Activated T-cell treated with anti-CD3 and anti-CD28 coated beads, Interleukin-2, amount 50 U/mL, for 72 hours (primary cell): ENCODE measurements at places on chromosomes 2 and 18. TPM values are rescaled to one million over a fixed set of nuclear protein-coding genes. Genes with fewer than 3 reads are reported as not detected.

- DNase-seq, result no peak
These were observed 135.4 kb upstream of the SLC39A10 start for GRCh38 chr2:195521589-195521988.

- DNase-seq, result no peak
These were observed 17.3 kb downstream of the EN1 start for GRCh38 chr2:118830118-118830517.

DNA sequence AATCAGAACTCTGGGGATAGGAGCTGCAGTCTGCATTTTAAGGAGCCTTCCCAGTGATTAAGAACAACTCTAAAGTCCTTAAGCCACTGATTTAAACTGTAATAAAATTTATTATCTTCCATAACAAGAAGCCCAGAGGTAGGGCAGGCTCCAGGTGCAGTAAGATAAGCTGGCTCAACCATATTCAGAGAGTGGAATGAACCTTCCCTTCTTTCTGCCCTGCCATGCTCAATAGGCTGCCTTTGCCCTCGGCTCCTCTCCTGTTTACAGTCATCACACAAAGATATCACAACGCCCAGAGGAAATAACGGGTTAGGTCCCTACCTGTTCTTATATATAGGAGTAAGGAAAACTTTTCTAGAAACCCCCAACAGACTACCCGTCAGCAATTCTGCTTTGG lies 90.5 kb upstream of the CDCA7 start:
- no peak for DNase-seq

- DNase-seq, result no peak
These were observed 135.1 kb downstream of the DLGAP1 start for GRCh38 chr18:4319738-4320677.

DNA sequence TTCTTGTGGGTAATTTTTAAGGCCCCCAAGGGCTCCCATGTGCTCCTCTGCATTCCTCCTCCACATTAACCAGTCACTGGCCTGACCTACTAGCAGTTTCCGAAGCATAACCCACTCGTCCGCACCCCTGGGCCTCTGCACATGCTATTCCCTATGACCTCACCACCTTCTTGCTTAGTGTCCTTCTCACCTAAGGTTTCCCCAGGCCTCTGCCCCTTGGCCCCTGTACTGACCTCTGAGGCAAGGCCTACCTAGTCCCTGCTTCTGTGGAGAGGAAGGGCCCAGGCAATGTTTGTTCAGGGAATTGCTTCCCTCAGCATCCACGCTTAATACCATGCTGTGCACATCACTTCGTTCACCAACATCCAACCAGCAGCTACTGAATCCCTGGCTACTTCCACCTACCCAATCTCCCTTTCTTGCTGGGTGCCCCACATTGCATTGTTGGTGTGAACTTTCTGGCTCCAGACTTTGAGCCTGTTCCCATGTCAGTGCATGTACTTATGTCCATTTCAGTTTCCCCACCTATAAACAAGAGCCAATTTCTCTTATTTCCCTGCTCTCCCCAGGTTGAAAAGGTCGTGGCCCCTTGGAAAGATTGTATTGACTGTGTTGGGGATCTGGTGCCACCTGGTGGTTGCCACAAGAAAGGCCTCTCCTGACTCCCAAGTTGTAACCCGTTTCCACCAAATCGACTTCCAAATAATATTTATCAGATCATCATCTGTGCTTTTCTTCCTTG lies 19.2 kb upstream of the TMEM177 start:
- peak; percentile 36 for DNase-seq

GRCh38 chr18:75478996-75479880 lies 51.7 kb upstream of the SMIM21 start:
- no peak for DNase-seq

- DNase-seq, result no peak
These were observed 34.0 kb downstream of the EPAS1 start for GRCh38 chr2:46331109-46331766.

DNA sequence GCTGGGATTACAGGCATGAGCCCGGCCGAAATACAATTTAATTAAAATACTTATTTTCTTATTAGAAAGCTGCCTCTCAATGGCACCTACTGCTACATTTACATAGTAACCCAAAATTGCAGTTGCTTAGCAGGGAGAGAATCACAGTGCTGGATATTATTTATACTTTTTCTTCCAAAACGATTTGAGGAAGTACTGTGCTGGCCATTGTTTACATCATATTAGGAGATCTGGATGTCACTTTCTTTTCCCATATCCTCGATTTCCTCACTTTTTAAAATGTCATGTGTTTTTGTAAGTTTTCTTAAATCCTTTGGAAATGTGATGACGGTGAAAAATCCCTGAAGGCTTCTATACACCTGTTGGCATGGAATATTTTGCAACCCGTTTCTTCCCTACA lies 3.4 kb upstream of the SP3 start:
- no peak for DNase-seq

DNA sequence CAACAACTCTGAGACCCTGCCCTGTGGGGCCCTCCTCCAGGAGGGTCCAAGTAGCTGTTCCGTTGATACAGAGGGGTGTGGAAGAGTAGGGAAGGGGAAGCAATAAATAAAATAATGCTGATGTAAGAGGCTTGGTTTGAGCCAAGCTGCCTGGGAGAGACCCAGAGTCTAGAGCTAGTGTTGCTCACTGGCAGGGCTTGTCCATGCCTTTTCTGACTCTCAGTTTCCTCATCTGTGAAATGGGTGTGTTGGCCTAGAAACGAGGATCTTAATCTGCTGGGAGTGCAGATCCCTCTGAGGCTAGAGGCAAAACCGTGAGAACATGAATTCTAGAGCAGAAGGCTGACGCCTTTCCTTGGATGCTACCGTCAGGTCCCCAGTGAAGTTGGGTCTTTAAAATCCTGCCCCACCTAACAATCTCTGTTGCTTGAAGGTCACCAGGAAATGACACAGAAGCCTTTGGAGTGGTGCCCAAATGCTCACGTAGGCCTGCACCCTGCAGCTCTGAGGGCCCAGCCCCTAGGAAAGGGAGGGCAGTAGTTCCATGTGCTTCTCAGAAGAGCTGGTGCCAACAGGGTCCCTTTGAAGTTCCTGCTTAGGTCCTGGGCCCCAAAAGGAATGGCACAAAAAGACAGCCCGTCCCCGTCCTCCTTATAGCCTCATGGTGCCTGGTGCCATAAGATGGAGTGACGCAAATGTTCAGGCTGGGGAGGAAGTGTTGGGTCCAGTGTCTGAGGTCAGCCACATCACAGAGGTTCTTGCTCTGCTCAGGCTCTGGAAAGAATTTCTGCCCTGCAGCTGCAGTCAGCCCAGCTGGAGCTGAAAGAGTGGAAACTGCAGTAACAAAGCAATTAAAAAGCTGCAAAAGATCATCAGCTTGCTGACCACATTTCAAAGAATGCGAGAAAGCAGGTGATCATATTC lies 73.2 kb upstream of the SMAD2 start:
- DNase-seq, result no peak

DNA sequence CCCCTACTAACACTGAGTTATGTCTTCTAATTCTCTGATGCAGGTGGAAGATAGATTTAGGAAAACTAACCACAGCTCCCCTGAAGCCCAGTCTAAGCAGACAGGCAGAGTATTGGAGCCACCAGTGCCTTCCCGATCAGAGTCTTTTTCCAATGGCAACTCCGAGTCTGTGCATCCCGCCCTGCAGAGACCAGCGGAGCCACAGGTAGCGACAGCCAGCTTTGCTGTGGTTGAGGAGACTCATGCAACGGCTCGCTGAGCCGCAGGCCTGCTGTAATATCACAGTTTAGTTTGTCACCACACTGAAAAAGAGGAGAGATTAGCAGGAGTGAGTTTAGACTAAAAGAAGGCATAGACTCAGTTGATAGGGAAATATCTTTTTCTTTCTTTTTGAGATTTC lies 131.0 kb upstream of the IL1R2 start:
- DNase-seq, result no peak

DNA sequence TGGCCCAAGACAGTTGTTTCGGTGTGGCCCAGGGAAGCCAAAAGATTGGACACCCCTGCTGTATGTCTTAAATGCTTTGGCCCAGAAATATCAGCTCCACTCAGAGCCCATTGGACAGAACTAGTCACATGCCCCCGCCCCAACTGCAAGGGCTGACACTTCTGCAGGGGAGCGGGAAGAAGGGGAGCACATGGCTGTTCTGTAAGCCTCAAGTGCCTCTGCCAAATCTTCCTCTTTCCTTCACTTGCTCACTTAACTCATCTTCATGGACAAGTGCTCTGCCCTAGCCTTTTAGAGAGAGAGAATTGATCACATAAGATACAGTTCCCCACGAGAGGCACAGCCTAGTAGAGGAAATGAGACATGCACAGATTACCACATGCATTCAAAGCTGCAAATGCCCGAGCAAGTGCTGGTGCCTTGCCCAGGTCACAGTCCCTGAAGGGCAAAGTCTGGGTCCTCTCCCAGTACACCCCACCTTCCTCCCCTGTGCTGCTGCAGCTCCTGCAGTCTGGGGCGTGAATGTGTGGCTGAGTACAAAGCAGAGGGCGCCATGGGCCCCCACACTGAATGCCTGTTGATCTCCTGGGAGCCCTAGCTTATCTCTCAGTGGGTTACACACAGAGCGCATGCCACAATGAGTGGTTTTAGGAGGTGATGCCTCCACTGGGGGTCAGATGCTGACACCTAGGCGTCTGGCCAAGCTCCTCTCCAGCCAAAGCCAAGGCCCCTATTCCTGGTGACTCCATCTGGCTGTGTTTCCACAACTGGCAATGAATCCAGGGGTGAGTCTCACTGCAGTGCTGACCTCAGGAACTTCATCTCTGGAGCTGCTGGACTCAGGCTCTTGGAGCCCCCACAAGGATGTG lies 135.3 kb downstream of the CTIF start:
- no peak for DNase-seq

DNA sequence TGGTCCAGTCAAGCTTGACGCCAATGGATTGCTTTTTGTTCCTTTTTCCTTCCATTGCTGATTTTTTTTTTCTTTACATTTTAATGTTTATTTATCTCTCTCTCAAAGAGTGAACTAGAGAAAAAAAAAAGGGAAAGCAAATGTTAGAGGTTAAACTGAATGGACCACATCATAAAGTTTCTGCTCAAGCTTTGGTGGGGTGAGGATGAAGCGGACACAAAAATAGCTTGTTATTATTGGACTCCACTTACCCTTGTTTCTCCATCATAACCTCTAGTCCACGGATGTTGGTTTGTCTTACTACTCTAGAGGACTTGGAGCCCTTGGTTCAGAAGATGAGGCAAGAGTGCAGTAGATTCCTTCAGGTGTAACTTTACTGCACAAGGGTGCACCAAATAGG lies 27.6 kb upstream of the CERS6 start:
- no peak for DNase-seq

DNA sequence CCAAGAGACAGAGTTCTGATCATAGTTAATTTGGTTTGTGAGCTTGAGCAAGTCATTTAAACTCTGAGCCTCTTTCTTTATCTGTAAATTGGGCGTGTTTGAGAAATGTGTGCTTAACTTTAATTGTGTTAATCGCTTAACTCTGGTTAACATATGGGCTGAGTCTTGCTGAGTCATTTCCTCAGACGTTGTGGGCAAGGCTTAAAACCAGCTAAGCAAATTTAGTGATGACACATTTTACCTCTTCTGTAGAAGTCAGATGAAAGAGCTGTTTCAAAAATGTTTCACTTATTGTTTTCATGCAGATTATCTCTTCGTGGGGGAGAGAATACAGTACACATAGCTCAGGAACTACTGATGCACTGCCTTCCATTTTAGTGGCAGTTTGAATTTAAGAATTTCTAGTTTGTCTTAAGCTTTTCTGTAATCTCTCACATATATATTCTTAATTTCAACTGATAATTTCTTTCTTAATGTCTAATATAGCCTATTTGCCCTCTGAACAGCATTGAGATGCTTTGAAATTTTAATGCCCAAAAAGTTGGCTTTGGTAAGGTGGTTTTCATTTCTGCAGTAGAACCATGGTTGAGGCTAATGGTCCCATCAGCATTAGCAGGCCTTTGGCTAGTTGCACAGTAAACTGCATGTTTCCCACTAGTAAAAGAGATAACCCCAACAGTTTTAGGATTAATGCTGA lies 34.9 kb downstream of the RAB10 start:
- DNase-seq, result peak; percentile 65

DNA sequence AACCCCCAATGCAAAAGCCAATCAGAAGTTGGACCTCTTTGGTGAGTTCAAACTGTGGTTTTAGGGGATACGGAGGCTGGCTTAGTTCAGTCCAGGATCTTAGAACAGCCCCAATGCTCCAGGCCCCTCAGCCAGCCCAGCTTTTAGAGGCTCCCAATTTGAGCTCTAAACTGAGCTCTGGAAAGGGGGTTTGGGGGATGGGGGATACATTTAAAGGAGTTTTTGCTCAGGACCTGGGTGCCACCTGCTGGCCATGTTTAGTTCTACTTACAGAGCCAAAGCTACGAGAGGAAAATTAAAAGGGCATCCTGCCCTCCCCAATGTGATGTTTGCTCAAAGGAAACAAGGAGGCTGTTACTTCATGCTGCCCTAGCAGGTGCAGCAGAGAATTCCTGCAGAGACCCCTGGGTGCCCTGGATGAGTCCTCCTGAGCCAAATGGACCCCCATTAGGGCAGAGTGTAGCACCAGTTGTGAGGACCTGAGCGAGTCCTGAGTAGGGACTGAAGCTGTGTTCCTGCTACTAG lies 15.9 kb upstream of the TMEM214 start:
- peak; percentile 53 for DNase-seq

- DNase-seq, result no peak
These were observed 35.5 kb upstream of the SP5 start for GRCh38 chr2:170679607-170680079.

- no peak for DNase-seq
These were observed 2.4 kb downstream of the BOK start for GRCh38 chr2:241560883-241561474.

GRCh38 chr2:61928826-61929461 lies 23.5 kb downstream of the COMMD1 start:
- DNase-seq, result no peak

DNA sequence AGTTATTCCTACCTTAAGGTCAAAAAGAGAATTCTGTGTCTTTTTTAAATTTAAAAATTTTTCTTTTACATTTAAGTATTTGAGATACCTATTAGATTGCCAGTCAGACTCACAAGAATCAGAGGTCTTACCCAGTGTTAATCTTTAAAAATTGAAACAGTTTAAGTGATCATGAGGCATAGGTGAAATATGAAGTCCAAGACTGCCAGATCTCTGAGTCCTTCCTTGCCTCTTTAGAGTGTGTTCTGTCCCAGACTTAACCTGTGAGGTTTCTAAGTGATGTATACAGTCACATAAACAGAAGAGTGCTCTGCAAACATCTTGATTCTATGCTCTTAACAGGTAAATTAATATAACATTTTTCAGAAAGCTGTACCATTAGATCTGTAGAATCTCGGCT lies 40.6 kb downstream of the ACTR3 start:
- DNase-seq, result no peak

DNA sequence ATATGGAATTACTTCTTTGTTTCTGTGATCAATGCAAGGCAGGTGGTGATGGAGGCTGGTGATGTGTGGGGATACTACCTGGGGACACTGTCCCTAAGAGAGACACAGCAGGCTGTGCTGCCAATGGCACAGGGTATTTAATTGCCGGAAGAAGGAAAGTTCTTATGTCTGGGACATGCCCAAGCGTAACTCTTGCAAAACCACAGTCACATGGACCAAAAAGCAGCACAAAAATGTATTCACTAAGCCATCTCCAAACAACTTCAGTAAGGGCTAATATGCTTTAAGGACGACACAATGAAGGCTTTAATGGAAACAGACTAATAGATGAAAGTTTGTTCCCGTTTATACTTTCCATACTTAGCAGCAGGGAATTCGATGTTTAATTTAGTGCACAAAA lies 49.7 kb upstream of the AP1S3 start:
- DNase-seq, result no peak

- DNase-seq, result no peak
These were observed 115.1 kb upstream of the NCK2 start for GRCh38 chr2:105629634-105630033.

Gene HES6
- total RNA-seq, result 1.6 TPM

Gene NAB1
- total RNA-seq, result 61.3 TPM

Gene DQX1
- 1.5 TPM for total RNA-seq

Gene DRC1
- not detected for total RNA-seq

Gene CIB4
- not detected for total RNA-seq

Gene FAM98A
- 20.7 TPM for total RNA-seq

Gene DTNA
- 0.84 TPM for total RNA-seq
